ENCODE measurements at places on chromosomes 4 and X.

DNA sequence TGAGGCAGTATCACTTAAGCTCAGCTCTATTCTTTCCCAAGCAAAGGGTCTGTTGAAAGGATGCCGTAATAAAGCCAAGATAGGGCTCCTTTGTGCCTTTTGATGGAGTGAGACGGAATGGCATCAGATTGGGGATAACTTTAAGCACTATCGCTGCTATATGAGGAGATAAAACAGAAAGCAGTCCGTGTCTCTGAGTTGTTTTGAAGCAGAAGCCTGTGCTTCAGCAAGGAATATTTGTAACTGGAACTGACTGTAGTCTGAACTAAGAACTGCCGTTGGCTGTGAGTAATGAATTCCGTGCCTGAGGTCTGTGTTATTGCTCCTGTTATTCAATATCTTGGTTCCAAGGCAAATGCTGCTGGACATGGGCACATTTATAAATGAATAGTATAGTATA, 297.4 kb downstream of the ANKRD50 start:
- peak; percentile 26 for DNase-seq

DNA sequence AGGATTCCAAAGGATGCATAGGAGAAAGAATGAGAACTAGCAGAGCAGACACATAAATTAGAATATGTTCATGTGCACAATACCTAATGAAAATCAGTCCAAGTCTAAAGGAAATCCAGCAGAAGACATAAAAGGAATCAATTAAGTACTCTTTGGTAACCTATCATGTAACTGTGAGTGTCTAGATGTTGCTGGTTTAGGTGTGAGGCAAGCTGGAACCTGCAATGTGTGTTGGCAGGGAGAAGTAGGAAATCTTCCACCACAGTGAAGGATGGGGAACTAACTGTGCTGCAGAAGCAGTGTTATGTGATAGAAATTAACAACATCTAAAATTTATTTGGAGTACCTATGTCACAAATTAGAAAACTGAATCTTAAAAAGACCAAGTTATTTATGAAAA, 330.8 kb upstream of the DKK2 start:
- DNase-seq, result no peak

- DNase-seq, result peak; percentile 94
Observed at GRCh38 chr4:83207497-83208101, 77.0 kb downstream of the COQ2 start.

DNA sequence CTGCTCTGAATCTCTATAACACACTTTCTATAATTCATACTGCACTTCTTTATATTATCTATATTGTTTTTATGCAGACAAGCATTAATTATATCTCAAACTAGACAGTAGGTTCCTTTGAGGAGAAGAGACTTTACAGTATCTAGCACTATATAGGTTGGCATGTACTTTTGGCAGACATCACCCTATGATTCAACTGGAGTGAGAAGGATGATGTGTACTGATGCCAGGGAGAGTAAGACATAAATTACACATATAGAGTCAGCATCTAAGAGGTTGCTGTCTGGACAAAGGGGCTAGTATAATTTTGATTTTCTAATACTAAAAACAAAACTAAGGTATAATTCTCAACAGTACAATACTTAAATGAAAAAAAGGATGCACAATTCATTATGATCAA, 5.1 kb upstream of the RBM41 start:
- no peak for DNase-seq

GRCh38 chrX:151694661-151695582, at the start of gene PRRG3:
TSS of gene PRRG3 (plus strand) at chrX:151695458. CDS start at chrX:151698815, 3,357 bp downstream.
- DNase-seq, result no peak
